NCI-H1105 treated with DMSO at 0.1 percent for 48 hours (cell line): ENCODE measurements at places on chromosomes 16 and 17.

DNA sequence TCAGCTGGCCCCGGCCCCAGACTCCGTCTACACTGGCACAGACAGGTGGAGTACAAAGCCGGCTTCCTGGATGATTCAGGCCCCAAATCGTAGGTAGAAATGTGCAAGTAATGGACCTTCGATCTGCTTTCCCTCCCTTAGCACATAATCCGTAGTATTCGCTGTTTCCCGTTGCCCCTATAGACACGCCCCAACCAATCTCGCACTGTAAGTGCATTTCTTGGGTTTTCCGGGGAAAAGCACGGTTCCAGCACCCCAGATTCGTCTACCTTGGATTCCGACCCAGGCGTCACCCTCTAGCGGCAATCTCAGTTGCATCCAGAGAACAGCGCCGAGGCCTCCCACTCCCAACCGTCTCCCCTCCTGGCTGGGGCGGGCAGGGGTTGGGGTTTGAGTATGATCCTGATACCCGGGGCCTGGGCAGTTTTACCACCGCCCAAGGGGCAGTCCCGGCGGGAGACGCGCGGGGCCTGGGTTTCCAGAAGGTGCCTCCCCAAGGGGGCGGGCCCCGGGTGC, 12.1 kb upstream of the FOXF1 start:
- DNase-seq: no peak

- DNase-seq: peak; percentile 40
These were observed 72.5 kb downstream of the RBFOX1 start for GRCh38 chr16:7405166-7405565.

- no peak for DNase-seq
These were observed 134.2 kb downstream of the HS3ST2 start for GRCh38 chr16:22948058-22948602.

- no peak for DNase-seq
These were observed 109.4 kb downstream of the CDK5R1 start for GRCh38 chr17:32596206-32596605.

DNA sequence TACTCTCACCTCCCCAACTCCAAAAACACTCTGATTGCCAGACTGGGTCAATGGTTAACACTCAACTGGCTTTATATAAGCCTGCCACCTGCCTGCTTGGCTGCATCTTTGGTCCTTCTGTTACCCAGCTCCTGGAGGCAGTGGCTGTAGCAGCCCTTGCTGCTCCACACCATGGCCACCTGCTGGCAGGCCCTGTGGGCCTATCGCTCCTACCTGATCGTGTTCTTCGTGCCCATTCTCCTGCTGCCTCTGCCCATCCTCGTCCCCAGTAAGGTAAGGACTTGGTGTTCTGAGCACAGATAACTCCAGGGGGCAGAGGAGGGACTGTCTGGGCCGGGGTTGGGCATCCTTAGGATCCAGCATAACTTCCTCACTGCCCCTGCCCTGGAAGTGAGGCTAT, at the start of gene SLC13A2:
TSS of gene SLC13A2 (plus strand) at position 103 of the 400 bp plus-strand sequence. CDS start at position 172, 69 bp downstream.
- DNase-seq: no peak

DNA sequence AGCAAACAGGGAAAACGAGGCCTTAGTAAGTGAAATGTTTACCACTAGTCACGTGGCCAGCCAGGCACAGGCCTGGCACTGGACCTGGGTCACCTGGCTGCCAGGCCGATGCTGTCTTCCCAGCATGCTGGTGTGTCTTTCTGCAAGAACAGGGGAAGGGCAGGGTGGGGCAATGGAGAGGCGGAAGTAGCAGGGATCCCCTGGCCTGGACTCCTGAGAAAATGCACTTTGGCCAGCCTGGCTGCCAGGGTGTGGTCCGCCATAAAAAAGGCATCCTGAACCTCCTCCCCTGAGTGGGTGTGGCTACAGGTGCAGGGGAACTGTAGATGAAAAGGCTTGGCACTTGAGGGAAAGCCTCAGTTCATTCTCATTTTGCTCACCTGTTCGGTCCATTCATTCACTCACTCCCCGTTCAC, 1.0 kb upstream of the ANKRD40CL start:
- no peak for DNase-seq

- no peak for DNase-seq
These were observed 58.8 kb downstream of the RPTOR start for GRCh38 chr17:80603396-80603795.

GRCh38 chr16:89442990-89443726, 47.2 kb downstream of the ANKRD11 start:
- DNase-seq: no peak

- DNase-seq: peak; percentile 68
These were observed at the start of gene TIMP2 for GRCh38 chr17:78925234-78925633. Gene TIMP2 (minus strand): TSS chr17:78925387. CDS start chr17:78925088, 299 bp downstream.

- DNase-seq: no peak
These were observed 19.4 kb downstream of the CFDP1 start for GRCh38 chr16:75413951-75414350.

- DNase-seq: no peak
These were observed 39.3 kb downstream of the TSC2 start for GRCh38 chr16:2086812-2087747.

DNA sequence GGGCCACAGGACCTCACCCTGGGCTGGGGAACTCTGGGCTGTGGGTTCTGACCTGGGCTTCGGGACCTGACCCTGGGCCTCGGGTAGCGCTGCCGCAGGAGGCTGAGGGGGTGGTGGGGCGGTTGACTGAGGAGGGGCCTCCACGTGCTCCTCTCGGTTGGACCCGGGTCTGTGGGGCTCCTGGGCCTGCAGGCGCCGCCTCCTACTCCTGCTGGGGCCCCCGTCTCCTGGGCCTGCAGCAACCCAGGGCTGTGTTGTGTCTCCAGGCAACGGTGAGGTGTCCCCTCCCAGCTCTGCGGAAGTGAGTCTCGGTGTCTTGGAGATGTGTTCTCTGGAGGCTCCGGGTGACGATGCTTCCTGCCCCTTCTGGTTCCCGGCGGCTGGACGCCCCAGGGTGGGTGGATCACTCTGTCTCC, 41.5 kb upstream of the GNG13 start:
- DNase-seq: no peak

- no peak for DNase-seq
These were observed 1.0 kb upstream of the CCNF start for GRCh38 chr16:2428051-2428783.

DNA sequence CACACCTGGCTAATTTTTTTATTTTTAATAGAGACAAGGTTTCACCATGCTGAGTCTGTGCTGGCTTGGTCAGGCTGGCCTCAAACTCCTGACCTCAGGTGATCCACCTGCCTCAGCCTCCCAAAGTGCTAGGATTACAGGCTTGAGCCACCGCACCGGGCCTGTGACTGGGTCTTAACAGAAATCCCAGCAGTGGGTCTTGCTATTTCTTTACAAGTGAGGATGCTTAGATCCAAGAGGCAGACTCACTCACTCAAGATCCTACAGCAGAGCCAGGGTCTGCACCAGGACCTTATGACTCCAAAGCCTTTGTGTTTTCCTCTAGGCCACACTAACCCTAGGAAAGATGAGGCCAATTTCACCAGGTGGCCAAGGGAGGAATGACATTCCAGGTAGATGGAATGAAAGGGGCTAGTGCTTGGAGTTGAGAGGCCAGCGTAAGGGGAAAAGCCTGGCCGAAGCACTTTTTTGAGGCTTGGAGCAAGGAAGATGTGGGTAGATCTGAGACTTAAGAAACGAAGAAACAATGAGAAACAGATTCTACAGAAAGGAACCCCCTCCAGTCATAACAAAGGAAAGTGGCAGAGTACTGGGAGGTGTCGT, 5.7 kb upstream of the STAT5A start:
- no peak for DNase-seq

GRCh38 chr16:49365711-49366509, 7.7 kb upstream of the C16orf78 start:
- DNase-seq: no peak

GRCh38 chr16:1014221-1014620, 32.7 kb downstream of the SOX8 start:
- no peak for DNase-seq

GRCh38 chr17:66920435-66920834, 44.1 kb upstream of the CACNG4 start:
- no peak for DNase-seq

DNA sequence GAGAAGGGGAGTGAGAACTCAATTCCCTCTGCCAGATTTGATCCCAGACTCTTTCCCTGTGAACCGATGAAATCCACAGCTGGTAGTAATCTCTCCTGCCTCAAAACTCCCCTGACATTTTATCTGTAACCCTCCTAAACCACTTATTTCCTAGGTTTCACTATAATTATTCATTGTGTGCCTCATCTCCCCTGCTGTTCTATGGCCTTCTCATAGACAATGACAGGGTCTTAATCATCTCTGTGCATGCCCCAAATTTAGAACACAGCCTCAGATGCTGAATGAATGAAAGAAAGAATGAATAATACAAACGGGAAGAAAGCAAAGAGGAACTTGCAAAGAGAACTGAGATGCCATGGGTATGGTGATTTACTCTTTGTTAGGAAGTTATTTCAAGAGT, 451.1 kb downstream of the HS3ST3B1 start:
- DNase-seq: no peak

GRCh38 chr17:45261577-45262515, at the start of gene SPATA32:
Gene SPATA32 (minus strand): TSS chr17:45262094. CDS start chr17:45262016, 78 bp downstream.
- DNase-seq: peak; percentile 21

DNA sequence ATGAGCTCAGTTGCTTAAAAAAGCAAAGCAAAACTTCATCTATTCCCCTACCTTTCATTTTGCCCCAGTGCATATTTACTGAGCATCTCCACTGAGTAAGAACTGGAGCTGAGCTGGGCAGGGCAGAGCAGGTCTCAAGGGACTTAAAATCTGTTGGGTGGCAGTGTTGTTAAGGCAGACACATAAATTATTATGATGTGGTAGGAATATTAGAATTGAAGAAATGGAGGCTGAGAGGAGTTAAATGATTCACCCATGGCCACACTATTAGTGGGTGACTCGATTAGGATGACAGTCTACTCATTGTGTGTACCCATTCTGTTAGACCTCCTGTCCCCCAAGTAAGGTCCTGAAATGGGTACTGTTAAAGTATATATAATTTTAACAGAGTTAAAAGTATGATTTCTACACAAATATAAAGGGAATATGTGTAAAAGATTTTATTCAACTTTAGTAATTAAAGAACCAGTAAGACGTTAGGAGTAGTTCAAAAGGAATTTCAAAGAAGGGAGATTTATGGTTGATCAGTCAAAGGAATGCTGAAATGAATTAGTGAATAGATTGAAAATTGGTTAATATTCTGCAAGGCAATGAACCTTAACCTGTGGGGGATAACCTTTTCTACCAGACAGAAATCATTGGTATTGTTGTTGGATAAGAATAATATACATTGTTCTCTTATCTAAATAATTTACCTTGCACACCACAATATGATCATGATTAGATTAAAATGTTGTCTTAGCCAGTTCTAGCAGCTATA, 17.5 kb downstream of the ITGB3 start:
- DNase-seq: no peak

- DNase-seq: no peak
These were observed 15.8 kb upstream of the EXOSC6 start for GRCh38 chr16:70267516-70267915.

GRCh38 chr16:14608111-14608566, 21.9 kb downstream of the PARN start:
- no peak for DNase-seq

GRCh38 chr17:82832411-82832810, 7.4 kb downstream of the ZNF750 start:
- DNase-seq: no peak

DNA sequence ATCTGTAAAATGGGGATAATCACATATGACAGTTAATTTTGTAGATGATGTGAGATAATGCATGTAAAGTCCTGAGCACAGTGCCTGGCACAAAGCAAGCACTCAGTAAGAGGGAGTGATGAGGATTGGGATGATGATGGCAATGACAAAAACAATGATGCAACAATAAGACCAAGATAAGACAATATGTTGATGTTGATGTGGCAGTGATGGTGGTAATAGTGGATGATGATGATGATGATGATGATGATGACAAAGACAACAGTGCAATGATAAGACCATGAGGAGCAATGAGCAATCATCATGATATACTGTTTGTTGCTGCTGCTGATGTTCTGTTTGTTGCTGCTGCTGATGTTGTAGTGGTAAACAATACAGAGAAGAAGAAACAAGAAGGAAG, 344.1 kb downstream of the NPIPA8 start:
- DNase-seq: no peak

GRCh38 chr17:4040784-4041183, 76.5 kb upstream of the ATP2A3 start:
- no peak for DNase-seq

DNA sequence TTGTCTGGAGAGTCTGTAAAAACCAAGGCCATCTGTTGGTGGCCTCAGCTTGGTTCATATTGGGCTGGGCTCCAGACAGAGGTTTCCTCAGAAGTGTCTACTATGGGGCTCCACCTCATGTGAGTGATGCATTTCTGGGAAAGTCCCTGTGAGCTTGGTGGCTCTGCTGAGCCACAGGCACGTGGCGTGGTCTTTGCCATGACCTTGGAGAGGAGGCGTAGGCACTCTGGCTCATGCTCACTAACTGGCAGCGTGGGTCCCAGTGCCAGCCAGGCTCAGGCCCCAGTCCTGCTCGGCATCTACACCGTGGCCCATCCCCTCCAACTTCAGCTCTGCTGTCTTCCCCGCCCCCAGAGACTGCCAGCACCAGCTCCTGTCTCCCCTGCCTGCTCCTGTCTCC, 10.7 kb upstream of the SMTNL2 start:
- no peak for DNase-seq

DNA sequence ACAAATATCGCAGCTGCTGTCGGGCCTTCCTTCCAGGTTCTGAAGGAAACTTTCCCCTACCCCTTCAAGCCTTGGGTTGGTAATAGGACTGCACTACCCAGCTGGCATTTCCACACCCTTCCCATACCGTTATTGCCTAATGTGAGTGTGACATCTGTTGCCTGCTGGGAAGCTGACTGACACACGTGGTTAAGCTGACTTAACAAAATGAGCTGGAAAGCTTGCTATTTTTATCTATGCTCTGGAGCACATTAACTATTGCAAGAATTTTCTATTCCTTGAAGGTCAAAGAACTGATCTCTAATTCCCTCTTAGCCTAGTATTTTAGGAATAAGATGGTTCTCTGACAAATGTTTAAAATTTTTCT, 79.5 kb downstream of the PMP22 start:
- no peak for DNase-seq

DNA sequence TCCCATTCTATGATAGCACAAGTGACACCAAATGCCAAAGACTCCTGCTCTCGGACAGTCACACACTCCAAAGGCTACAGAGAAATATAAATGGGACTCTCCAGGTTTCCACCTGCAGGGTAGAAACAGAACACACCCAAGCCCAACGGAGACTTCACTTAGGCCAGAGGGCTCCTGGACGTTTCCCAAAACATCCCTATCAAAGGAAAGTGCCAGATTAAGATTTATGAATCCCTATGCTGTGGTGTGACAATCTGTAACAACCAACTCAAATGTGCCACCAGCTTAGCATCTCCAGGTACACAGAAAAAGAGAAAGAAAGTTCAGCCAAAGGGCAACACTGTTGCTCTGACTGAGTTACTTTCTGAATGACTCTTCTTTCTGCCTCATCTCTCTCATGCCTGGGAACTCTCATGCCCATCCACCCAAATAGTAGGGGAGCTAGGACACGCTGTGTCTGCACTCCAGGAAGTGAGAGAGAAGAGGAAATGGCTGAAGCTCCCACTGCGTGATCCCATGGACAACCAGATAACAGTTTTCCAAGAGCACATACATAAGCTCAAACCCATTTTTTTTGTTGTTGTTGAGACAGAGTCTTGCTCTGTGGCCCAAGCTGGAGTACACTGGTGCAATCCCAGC, 49.7 kb downstream of the SMG6 start:
- DNase-seq: no peak
